ENCODE measurements at places on chromosomes 1 and 21.
A peak's percentile ranks its signal among the peaks of the same experiment; 100 is the strongest.

DNA sequence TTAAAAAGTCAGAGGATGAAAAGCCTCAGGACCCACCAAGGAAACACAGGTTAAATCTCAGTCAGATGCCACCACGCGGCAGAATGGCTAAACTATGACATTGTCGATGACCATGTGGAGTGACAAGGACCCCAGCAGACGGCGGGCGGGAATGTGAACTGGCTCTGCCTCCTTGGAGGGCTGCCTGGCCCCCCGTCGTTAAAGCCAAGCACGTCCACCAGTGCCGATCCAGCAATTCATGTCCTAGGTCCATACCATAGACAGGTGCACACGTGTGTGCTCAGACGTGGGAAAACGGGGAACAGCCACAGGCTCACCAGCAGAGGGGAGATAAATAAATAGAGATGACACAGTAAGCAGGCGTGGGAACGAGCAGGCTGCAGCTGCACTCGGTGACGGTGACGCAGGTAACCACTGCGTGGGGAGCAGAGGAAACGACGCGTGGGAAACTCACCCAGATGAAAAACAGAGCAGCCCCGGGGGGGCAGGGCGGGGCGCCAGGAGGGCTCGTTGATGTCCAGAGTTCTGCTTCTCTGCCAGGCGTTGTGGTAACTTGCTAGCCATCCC, 28.3 kb upstream of the PCBP3 start:
- DNase-seq = peak; percentile 54

DNA sequence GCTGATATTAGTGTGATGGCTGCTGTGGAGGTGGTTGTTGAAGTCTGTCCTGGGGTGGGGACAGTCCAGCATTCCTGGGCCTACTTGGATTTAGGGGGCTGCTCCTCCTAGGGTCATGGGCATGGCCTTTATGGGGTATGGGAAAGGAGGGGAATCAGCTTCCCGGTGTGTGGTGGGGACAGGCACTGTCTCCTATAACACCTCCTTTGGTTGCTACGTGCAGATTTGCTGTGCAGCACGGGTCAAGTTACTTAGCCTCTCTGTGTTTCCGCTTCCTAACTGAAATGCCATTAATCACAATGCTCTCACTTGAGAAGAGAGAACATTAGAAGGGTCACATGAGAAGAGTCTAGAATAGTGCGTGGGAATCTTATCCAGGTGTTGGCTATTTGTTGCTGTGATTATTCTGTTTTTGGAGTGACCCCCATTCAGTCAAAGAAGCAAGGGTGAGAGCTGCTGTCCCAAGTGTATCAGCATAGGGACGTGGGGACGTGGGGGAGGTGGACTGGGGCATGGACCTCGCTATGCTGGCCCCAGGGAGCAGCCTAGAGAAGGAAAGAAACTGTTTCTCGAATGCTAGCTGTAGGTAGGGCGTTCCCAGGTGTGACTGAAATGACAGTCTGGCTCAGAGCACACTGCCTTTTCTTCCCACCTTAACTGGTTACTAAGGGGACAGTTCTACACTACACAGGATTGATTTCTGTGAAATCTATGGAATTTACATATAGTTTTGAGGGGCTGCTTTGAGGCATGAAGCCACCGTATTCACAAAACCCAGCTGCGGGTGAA, 19.9 kb downstream of the SOX13 start:
- no peak for DNase-seq

DNA sequence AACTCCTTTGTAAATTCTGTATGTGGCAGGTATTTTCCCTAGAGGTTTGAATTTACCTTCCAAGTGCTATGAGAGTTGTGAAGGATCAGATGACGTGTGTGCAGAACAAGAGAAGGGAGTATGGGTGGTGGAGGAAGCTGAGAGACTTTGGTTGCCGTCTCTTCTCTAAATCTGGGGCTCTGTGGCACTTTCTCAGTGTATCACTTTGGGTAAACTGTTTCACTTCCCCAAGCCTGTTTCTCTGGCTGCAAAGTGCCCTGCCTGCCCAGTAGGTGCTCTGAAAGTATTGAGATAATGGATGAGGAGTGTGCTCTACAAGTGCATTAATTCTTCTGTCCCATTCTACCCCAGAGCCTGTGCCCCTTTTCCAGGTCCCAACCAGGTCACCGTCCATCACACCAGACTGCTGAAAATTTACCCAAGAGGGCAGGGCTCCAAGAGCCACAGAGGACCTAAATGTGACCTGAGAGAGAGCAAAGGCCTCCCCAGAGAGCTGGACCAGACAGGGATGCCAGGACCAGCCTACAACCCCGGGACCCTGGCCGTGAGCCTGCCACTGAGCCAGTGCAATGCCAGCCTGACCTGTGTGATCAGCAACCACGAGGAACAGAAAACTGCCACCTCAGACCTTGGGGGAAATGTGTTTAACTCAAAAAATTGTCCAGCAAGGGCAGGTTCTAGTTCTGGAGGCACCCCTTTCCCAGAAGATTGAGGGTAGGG, 131.6 kb upstream of the ETV3 start:
- no peak for DNase-seq

DNA sequence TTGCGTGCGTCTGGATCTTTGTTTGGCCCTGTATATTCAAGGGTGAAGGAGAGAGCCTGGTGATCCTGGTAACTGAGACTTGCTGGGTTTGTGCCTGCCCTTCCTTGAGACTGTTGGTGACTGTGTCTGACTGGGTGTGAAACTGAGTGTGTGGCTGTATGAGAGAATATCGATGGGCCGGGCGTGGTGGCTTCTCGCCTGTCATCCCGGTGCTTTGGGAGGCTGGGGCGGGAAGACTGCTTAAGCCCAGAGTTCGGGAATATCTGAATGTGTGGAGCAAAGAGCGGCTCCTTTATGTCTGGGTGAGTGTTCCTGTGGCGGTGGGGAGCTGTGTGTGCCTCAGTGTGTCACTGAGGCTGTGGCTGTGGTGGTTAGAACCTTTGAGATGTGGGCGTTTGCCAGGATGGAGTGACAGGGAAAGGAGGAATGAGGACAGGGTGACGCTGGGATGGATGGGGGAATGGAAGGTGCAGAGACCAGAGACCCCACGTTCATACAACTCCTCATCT, 2.7 kb upstream of the MARCKSL1 start:
- DNase-seq = no peak

- DNase-seq = no peak
Observed at GRCh38 chr1:39892601-39893595, 8.8 kb downstream of the MYCL start.

DNA sequence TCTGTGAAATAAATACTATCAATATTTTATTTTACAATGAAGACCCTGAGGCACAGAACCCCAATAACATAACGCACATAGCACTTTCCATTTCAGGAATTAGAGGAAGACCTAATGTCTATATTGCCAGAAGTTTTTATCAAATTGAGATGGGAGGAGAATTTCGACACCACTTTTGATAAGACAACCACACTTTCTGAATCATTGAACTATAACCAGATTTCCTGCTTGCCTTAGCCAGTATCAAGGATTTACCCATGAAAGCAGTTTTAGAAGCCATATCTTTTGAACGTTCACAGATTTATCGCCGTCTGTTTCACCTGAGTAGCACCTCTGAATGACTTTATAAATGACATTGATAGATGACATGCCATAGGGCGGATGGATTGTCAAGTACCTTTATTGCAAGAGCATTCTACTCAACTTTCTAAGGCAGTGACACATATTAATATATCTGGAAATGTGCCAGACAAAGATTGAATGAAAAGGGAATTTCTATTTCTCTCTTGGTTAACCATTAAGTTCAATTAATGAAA, 768.4 kb downstream of the LTN1 start:
- DNase-seq = no peak

DNA sequence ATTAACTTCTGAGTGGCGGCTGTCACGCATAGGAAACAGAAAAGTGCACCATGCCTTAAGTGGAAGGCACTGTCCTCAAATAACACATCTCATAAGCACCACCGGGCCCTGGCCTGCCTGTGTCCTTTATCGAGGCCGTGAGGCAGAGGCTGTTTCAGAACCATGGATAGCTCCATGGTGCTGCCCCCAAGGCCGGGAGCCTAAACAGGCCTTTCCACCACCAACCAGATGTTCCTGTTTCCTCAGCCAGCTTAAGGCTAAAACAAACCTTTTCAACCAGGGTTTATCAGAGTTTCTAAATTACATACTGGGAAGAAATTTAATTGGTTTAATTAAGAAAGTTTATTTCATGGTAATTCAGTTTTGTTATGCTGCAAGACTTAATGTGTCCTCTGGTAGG, 114.4 kb downstream of the DMRTA2 start:
- no peak for DNase-seq

DNA sequence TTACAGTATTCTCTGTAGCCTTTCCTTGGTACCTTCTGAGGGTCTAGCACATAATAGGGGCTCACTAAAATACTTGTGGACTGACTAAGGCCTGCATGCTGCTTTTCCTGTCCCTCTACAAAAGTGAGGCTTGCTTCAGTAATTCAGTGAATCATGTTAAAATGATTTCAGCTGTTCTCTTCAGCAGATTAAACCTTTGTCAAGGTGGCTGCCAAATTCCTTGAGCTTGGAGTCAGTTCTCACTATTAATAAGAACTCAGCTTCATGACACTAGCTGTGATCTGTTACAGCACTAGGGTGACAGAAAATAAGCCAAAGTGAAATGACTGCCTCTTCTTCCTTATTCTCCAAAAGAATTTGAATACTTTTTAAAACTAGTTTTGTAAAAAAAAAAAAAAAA, 128.8 kb downstream of the KCNN3 start:
- DNase-seq = no peak

DNA sequence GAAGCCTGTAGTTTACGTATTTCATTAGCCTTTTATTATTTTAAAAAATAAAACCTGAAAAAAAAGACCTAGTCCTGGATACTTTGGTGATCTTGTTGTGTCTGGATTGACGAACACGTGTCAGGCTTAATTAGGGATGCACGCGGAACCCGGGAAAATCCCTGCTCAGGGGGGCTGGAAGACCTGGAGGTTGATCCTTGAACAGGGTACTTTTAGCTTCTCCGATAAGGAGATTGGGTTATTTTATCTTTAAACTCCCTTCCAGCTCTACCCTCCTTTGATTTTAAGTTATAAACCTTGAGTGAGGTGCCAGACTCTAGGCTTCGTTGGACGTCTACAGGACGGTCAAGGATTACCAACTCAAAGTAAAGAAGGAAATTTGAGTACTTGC, 552 bp upstream of the ZNF691 start:
- DNase-seq = no peak

DNA sequence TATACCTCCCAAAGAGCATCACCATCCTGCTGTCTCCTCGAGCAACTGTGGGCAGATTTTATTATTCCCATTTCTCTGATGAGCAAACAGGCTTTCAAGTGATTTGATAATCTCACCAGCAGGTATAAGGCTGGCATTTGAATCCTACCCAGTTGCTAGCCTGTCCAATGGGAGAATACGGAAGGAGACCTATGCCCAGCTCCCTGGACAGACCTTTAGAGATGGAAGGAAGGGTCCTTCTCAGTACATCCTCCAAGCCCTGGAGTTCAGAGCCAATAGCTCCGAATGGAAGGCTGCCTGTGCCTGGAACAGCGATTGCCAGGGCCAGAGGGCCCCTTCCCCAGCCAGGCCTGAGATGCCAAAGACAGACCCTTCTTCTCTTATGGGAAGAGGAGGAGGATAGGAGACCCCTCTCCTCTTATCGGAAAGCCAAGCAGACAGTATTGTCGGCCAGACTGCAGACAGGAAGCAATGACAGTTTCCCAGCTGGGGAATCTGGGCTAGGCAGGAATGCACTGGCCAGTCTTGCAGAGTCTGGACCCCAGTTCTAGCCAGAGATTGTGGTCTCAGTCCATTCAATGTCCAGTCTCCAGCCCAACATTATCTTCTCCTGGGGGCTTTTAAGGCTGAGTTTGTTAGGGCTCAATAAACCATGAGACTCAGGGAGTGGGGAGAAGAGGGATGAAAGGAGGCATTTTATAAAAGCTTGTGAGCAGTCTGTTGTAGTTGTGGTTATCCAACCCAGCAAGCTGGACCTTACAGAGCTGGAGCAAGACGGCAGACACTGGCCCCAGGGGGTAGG, 2.0 kb downstream of the IFFO2 start:
- no peak for DNase-seq

- DNase-seq = peak; percentile 26
Observed at GRCh38 chr1:19704247-19705113, 39.8 kb downstream of the HTR6 start.

DNA sequence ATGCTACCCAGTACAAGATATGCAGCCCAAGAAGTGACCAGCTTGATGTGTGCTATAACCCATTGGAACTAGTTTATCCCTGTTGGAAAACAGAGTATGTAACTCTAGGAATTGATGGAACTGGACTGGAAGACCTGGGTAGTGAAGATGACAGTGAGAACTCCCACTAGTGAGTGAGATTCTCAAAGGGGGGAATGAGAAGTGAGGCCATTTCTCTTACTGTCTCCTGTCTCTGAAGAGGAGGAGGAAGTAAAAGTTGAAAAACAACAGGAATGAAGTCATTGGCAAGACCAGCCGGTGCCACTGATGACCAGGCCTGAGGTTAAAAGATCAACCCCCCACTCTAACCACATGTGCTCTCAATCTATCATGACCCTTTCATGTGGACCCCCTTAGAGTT, 20.9 kb downstream of the PLA2G2F start:
- no peak for DNase-seq

DNA sequence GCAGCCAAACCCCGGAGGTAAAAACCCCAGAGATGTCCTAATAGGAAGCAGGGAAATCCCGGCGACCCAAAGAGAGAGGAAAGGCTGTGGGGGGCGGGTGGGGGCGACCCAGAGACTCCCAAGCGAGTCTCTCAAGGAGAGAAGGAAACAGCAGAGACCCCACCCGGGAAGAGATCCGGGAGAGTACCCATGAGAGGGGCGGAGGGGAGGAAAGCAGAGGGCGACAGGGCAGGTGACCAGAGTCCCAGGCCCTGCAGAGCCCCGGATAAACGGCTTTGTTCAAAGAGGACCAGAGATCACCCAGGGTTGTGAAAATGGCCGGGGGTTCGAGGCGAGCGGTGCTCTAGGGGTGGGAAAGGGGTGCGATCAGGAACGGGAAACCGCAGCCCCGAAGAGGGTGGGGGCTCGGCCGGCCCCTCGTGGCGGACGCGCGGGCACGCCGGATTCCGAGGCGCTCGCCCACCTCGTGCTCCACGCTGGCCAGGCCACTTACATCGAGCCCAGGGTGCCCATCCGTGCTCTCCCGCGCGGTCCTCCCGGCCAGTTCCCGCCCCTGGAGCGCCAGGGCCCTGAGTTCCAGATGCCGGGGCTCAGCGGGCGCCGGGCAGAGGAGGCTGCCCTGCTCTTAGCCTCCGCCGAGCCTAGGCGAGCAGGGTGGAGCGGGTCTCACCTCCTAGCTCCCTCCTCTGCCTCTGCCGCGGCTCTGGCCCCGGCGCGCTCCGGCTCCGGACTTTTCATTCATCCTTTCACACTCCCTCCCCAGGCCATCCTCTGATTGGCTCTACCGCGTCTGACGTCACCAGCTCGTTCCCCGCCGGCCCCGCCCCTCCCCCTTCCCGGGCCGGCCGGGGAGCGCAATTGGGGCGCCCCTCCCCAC, 52.3 kb downstream of the RHBG start:
- no peak for DNase-seq

All from activated CD4-positive, CD25-positive, alpha-beta regulatory T cell (primary cell).